ENCODE measurements at places on chromosomes 2 and 18.
A peak's percentile ranks its signal among the peaks of the same experiment; 100 is the strongest.

- DNase-seq: no peak
These were observed 250.3 kb upstream of the ID2 start for GRCh38 chr2:8431446-8432125.

- DNase-seq: peak; percentile 90
These were observed 30.7 kb upstream of the PTMA start for GRCh38 chr2:231677632-231678104.

DNA sequence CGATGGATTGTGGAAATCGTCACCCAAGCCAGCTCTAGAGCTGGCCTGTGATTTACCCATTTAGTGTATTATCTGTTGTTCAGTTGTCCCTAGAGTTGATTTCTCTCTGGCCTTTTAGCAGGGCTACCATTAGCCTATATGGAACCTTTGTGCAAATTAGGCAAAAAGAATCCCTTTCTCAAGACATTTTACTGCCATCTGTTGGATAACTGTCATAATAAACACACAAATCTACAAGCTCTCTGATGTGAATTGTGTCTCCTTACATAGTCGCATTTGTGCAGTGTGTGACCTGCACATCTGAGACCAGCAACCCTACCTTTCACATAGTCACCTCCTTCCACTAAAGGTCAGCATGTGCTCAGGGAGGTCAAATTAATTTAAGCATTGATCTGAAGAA lies 34.0 kb downstream of the LOXHD1 start:
- no peak for DNase-seq

DNA sequence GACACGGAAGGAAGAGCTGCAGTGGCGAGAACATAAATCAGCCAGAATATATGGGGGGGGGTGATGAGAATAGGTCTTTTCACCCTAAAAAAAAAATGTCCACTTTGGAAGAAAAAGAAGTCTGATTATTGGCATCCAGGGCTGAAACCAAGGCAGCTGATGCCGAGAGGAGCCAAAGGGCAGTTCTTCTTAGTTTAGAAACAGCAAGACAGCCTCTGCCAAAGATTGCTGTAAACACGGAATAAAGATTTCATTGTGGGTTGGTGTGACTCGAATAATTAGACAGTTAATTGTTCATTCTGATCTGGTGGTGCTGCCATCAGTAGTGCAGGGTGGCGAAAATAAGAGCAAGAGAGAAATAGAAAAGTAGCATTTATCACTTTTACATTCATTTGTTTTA lies 3.5 kb downstream of the CDH20 start:
- DNase-seq: peak; percentile 78

- DNase-seq: no peak
These were observed 184.5 kb downstream of the INO80D start for GRCh38 chr2:205901491-205901890.

- no peak for DNase-seq
These were observed 27.4 kb downstream of the RAPGEF4 start for GRCh38 chr2:172763079-172763478.

DNA sequence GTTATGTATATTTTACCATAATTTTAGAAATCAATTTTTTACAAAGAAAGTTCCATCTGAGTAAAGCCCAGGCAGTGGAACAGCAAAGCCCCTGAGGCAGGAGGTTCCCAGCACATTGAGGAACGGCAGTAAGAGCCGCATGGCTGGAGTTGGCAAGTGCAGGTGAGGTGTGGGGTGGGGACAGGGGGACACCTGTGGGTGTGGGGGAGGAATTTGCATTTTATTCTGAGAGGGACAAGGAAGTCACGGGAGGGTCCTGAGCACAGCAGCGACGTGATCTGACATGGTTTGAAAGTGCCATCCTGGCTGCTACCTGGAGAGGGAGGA lies 16.1 kb upstream of the ADI1 start:
- DNase-seq: no peak
